Ureter (tissue), 1 donor: ENCODE measurements at places on chromosomes 6 and 20. TPM values are rescaled to one million over a fixed set of nuclear protein-coding genes. Genes with fewer than 3 reads are reported as not detected.

DNA sequence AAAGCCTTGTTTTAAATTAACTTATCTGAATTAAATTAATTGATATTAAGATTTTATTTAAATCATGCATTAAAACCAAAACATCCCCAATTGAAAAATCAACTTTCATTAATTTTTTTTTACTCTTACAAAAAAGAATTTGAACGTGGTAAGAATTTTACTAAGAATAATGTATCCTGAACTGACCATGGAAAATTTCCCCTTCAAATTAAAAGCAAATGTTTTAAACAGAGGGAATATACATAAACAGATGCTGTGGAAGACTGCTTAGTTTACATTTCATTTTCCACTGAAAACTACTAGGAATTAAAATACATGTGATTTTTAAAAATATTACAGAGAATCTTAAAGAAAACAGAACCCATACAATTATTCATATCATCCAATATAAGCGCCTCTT, 2.3 kb downstream of the RNF24 start:
- DNase-seq = no peak

DNA sequence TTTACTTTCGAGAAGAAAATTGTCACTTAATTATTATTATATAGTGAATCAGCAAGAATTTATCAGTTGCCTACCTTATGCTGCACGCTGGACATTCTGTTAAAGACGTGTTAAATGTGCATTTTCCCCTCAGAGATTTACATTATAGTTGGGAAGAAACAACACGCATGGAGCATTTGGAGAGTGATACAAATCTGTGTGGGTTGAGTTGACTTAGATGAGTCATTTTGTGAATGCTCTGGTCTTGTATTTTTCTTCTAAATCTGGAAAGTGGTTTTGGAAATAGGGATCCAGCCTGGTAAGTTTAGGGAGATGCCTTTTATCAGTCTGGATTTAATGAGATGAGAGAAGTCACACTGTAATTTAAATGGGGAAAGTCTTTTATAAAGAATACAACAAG, 24.0 kb upstream of the SMIM26 start:
- no peak for DNase-seq

DNA sequence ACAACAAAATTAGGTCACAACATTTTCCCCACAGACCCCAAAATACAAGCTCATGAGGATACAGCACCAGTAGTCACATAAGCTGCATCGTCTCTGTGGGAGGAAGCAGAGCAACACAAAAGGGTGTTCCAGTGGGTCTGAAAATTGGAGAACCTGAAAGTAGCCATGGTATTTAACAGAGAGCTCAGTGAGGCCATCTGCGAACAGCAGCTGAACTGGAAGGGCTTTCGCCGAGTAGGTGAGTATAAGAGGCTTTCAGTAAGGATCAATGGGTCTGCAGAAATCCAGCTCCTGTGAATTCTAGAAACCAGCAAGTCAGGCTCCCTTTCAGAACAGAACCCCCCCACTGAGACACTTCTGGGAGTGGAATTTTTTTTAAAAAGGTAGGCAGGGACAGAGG, 120.0 kb upstream of the RREB1 start:
- no peak for DNase-seq

GRCh38 chr6:15351631-15352030, 105.8 kb downstream of the JARID2 start:
- peak; percentile 47 for DNase-seq

GRCh38 chr6:43189776-43190304, 7.8 kb downstream of the CUL9 start:
- no peak for DNase-seq

GRCh38 chr6:166768761-166769160, 141.7 kb upstream of the RPS6KA2 start:
- peak; percentile 32 for DNase-seq

GRCh38 chr6:30612213-30612612, 4.8 kb downstream of the PPP1R10 start:
- no peak for DNase-seq

GRCh38 chr6:21742238-21742660, 148.7 kb downstream of the SOX4 start:
- DNase-seq = no peak

DNA sequence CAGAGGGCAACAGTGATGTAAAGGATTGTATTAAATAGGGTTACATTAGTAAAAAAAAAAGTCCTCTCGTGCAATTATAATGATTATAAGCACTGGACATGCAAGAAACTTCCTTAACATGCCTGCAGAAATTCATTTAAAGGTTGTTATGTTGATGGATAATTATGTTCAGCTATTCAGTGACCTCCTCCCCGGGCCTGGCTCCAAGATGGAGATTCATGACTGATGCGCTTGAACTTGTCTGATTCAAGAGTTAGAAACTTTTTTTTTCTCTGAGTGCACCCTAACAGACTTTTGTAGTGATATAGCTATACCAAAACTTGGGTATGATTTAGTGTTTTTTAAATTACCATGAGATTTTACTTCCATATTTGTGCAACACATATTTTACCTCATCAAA, 1170.0 kb upstream of the CITED2 start:
- DNase-seq = no peak

DNA sequence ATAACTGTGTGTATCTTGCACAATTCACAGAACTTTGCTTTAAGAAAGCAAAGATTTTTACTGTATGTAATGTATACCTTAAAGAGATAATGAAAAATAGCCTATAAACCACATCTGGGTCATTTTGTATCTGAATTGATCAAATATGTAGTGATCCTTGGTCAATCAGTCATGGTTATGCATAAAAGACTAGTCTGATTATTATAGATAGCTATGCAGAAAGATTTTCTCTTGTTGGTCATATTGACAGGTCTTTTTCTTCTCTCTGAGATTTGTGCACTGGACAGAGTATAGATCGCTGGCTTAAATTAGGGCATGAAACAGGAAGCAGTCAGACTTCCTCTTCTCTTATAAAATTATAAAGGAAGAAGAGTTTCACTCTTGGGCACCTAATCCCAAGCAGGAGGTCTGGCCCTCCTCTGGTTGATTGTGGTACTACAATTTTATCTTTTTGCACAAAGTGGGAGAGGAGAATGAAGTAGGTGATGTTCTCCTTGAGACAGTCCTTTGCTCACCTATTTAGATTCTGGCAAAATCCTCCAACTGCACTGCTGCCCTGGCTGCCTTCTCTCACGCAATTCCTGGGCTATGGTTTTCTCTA, 380.9 kb upstream of the RGS17 start:
- DNase-seq = no peak

DNA sequence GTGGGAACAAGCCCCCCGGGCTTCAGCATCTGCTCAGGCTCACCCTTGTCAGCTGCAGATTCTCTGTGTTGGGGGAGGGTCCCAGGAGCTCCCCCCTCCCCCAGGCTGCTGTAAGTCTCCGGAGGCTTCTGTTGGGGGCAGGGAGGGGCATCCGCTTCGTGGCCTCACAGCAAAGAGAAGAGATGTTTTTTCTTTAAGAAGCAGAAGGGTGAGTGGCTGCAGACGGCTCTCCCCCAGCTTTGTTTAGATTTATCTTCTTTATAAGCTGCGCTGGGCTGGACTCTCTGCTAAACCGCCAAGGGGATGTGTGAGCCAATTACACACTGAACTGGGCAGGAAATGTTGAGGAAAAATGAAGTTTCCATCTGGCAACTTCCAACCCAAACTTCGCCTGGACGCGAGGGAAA, 48.7 kb upstream of the GATA5 start:
- no peak for DNase-seq

- DNase-seq = no peak
These were observed 79.7 kb downstream of the FIG4 start for GRCh38 chr6:109770779-109771178.

- no peak for DNase-seq
These were observed 27.3 kb downstream of the SLC2A4RG start for GRCh38 chr20:63766695-63767426.

- DNase-seq = peak; percentile 84
These were observed 23.2 kb downstream of the PSMB1 start for GRCh38 chr6:170529839-170530469.

GRCh38 chr6:139779988-139780774, 405.7 kb upstream of the CITED2 start:
- DNase-seq = no peak

- no peak for DNase-seq
These were observed 7.8 kb downstream of the NAA20 start for GRCh38 chr20:20024942-20025341.

- no peak for DNase-seq
These were observed 754.8 kb upstream of the DEFB115 start for GRCh38 chr20:30502670-30503069.

DNA sequence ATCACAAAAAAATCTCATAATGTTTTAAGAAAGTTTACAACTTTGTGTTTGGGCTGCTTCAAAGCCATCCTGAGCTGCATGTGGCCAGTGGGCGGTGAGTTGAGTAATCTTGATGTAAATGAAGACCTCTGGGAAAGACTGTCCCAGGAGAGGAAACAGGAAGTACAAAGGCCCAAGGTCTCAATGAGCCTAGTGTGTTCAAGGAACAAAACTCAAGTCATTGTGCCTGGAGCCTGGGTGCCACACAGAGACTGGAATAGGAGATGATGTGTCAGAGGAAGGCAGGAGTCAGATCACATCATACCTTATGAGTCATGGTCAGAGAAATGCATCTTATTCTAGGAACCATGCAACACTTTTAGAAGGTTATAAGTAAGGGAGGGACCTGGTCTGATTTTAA, 51.5 kb downstream of the COL19A1 start:
- DNase-seq = no peak

- no peak for DNase-seq
These were observed 28.5 kb downstream of the THBS2 start for GRCh38 chr6:169225131-169225576.

- DNase-seq = no peak
These were observed 28.4 kb upstream of the LY86 start for GRCh38 chr6:6559994-6560570.

DNA sequence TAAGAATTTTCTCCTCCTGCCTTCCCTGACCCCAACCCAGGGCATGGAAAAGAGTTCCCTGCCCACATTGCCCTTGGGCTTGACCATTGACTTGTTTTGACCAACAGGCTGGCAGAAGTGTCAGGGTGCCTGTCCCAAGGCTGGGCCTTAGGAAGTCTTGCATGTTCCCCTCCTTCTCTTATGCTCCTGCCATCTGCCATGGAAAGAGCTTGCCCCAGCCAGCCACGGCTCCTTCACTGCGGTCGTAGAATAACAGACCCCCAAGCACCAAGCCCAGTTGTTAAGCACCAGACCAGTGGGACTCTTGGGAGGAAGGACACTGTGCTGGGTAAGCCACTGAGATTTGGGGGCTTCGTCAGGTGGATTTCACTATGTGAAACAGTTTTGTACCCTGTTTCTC, 53.6 kb downstream of the SNX5 start:
- no peak for DNase-seq

GRCh38 chr6:168292826-168293225, 26.8 kb downstream of the DACT2 start:
- DNase-seq = no peak

- DNase-seq = no peak
These were observed 32.8 kb upstream of the NTSR1 start for GRCh38 chr20:62675877-62676260.

DNA sequence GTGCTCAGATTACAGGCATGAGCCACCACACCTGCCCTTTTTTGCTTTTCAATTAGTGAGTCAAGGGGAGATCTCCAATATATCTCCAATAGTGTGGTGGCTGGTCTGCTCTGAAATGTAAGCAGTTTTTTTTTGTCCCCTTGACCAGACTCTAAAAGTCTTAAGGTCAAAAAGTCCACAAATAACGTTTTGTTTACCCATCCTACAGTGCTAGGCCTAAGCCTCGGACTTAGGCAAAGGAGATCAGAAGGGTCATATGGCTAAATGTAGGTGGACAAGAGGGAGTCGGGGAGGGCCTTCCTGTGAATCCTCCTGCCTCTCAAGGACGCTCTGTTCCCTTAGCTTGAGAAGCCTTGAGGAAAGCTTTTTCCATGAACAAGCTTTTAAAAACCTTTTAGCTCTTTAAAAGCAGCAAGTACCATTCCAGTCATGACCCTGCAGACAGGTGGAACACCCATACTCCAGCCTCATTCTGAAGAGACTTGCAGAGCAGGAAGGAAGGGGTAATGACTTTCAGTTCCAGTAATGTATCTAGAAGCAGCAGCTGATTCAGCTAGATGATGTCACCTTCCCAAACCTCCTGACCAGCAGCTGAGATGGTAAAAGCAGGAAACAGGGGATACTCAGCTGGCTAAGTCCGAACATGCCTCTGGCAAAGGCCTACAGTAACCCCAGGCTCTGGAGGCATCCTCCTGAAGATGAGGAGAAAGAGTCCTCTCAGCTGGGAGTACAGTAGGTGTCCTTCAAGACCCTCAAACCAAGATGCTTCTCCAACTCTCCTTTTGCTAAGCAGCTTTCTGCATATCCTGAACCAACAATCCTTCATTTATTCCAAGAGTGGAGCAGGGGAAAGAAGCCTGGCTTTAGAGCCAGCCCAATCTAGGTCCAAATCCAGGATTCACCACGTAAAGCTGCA, 23.6 kb downstream of the BCL2L1 start:
- peak; percentile 83 for DNase-seq

DNA sequence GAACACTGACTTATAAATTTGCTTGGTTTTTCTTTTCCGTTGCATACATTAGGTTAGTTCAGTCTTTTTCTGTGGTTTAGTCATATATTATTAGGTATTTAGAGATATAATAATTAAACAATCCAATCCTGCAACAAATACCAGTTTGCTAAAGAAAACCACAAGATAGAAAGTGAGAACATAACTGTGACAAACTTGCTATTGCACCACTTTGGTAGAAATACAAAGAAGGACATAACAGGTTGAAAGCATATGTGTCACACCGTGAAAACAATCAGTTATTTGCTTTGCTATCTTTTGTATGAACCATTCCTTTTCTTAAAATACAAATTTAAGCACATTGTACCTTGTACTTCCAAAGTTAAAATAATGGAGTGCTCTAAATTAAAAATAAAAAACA, 42.0 kb upstream of the KCNQ5 start:
- DNase-seq = no peak

DNA sequence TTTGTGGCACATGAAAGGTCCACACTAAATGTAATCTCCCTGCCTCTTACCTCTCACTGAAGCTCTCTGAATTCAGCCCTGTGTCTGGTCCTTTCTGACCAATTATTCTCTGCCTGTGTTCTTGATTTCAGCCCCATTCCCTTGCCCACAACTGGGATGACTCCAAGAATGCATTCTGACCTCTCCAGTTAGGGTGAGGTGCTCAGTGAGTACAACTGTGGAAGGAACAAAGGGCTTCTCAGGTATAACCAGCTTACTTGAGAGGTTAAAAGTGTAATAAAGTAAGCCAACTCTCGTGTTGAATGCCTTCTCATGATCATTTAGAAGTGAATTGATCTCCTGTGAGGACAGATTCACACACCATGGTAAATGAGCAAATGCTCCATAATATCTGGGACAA, 88.1 kb downstream of the GCLC start:
- no peak for DNase-seq

Gene IL17A
- not detected for total RNA-seq

Gene MEP1A
- total RNA-seq = not detected

Gene NNAT
- total RNA-seq = 0.52 TPM

Gene NOP56
- total RNA-seq = 179 TPM

Gene VSTM2L
- 7.1 TPM for total RNA-seq

Gene PSORS1C2
- total RNA-seq = not detected

Gene CPNE5
- total RNA-seq = 3.6 TPM

Gene RANBP9
- total RNA-seq = 41.7 TPM

Gene NFYA
- 33.2 TPM for total RNA-seq

Gene OPN5
- not detected for total RNA-seq

Gene FNDC1
- 0.26 TPM for total RNA-seq

Gene BNIP5
- total RNA-seq = not detected
